ENCODE measurements at places on chromosomes 6 and 20.

- DNase-seq = no peak
Observed at GRCh38 chr20:47782920-47783552, 2.2 kb downstream of the SULF2 start.

DNA sequence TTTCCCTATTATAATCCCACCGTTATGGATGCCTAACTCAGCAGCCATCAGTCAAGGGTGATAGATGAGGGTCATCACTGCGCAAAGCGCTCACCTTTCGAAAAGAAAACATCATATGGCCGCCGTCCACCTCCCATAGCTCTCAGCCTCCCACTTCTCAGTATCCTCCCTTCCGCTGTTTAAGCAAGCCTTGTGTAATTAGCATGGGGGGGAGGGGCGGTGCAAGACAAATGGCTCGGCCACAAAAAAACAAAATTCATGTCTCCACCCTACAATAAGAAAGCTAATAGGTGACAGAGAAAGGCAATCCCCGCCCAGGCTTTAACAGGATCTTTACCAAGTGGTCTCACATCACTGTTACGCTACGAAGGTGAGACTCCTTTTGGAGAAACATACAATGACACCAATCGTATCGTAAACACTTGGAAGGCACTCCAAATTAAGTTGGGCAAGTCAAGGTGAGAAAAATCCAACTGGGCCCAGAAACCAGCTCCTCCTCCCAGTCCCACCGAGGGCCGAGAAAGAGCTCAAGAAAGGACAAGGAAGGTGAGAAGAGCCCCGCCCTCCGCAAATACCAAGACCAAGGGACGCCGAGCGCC lies 645 bp downstream of the DDX39B start:
- peak; percentile 60 for DNase-seq

- DNase-seq = no peak
Observed at GRCh38 chr20:60585651-60586050, 627.4 kb downstream of the CDH26 start.

DNA sequence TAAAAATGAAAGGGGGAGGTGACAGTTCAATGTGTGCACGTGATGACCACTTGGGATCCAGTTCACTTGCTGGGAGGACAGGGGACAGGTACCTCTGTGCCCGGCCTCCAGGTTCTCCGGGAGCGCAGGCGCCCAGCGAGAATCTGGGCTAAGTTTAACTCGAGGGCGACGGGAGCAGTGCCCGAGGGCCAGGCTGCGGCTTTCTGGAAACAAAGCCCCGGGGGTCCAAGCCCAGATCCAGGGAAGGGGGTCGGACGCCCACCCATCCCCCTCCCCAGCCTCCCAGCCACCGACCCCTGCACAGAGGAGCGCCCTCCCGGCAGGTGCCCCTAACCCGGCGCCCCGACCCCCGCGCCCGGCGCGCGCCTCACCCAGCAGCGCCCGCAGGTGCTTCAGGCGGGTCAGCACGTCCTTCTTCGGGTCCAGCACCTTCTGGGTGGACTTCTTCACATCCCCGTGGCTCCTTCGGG lies 405 bp downstream of the RALGAPA2 start:
- peak; percentile 4 for DNase-seq

GRCh38 chr6:12957321-12958051 lies 240.9 kb downstream of the PHACTR1 start:
- peak; percentile 6 for DNase-seq

GRCh38 chr6:8969747-8970146 lies 534.4 kb upstream of the SLC35B3 start:
- no peak for DNase-seq

- DNase-seq = no peak
Observed at GRCh38 chr6:85418059-85418458, 31.8 kb upstream of the NT5E start.

DNA sequence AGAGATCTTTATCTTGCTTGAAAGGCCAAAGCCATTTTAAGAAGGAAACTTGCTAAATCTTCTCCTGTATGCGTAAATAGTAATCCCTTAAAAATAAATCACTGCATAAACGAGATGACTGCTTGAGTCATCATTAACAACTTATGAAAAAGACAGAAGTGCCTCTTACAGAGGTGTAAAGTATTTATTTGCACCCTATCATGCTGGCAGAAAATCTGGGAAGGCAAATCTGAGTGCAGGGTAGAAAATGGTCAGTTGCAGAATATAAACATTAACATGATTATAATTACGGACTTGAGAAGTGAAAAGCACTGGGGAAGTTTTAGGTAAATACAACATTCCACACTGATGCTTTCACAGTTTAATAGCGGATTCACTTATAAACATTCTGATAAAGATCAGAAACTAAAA lies 67.5 kb upstream of the FBXO30 start:
- DNase-seq = no peak

GRCh38 chr6:141110481-141110880 lies 1022.2 kb upstream of the GJE1 start:
- DNase-seq = no peak

DNA sequence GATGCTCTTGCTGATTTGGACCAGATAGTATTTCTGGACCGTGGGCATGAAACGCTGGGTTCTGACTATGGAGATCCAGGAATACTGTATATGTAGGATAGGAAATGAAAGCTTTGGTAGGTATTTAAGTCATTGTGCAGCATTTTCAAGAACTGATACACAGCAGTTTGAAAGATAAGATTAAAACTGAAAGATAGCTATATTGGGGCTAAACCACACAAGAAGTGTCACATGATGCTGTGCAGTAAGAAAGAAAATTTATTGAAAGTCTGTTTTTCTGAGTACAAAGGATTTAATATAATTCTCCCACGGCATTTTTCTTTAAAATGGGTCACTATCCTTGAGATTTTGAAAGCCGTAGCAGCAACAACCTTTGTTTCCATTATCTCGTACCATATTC lies 305 bp downstream of the IL17A start:
- no peak for DNase-seq

GRCh38 chr6:36353411-36353915 lies 16.8 kb upstream of the BNIP5 start:
- no peak for DNase-seq

GRCh38 chr6:16238057-16238962 lies at the start of gene GMPR:
GMPR (plus strand) TSS chr6:16238587; CDS start chr6:16238694, 107 bp downstream.
- DNase-seq = peak; percentile 84

- DNase-seq = no peak
Observed at GRCh38 chr20:32681175-32682084, 7.7 kb upstream of the C20orf203 start.

DNA sequence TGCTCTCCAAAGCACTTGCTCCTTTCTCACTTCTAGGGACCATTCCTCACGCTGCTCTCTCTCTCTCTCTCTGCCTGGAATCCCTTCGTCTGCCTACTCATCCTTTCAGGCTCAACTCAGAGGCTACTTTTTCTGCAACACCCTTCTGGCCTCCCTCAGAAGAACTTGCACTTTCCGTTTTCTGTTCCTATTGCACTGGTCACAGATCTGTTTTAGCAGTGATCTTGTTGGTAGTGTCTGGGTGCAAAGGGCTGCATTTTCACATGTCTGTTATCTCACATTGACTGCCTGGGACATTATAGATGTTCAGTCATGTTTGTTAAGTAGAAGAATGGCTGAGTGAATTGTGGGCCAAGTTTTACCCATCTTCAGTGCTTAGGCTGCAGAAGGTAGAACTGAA lies 63.5 kb downstream of the RIN2 start:
- no peak for DNase-seq

- no peak for DNase-seq
Observed at GRCh38 chr6:130781557-130781956, 45.6 kb upstream of the SMLR1 start.

GRCh38 chr20:57310821-57311514 lies 18.6 kb upstream of the SPO11 start:
- DNase-seq = no peak

GRCh38 chr20:32753731-32754130 lies 8.5 kb upstream of the DNMT3B start:
- DNase-seq = no peak

GRCh38 chr6:89146718-89147700 lies 1.2 kb downstream of the PM20D2 start:
- peak; percentile 48 for DNase-seq

DNA sequence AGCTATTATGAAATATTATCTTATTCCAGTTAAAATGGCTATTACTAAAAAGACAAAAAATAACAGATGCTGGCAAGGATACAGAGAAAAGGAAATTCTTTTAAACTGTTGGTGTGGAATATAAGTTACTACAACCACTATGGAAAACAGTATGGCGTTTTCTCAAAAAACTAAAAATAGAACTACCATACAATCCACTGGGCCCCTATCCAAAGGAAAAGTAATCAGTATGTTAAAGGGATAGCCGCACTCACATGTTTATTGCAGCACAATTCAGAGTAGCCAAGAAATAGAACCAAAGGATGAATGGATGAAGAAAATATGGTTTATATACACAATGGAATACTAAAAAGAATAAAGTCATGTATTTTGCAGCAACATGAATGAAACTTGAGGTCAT lies 303.8 kb upstream of the ECI2 start:
- no peak for DNase-seq

- no peak for DNase-seq
Observed at GRCh38 chr6:139801571-139802321, 427.3 kb upstream of the CITED2 start.

DNA sequence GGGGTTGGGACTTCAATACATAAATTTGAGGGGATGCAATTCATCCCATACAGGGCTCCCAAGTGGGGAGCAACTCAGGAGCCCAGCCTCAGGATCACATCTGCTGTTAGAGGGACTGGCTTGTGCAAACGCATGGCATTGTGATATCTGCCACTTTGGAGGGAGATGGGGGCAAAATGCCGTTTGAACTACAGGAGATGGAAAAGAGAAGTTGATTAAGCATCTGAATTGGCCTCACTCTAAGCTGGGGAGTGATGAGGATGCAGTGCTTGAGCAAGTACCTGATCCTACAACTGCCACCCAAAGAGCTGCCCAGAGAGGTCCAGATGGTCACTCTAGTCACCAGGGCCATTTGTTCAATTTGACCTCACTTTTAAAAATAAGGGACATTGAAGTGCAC lies 2.0 kb downstream of the LY86 start:
- DNase-seq = no peak

- no peak for DNase-seq
Observed at GRCh38 chr6:23910420-23910819, 215.6 kb upstream of the NRSN1 start.

- no peak for DNase-seq
Observed at GRCh38 chr6:17790489-17790888, 83.8 kb upstream of the NUP153 start.

GRCh38 chr6:69280858-69281257 lies 516.0 kb downstream of the LMBRD1 start:
- no peak for DNase-seq

GRCh38 chr6:84687431-84687830 lies 77.0 kb downstream of the TBX18 start:
- no peak for DNase-seq

DNA sequence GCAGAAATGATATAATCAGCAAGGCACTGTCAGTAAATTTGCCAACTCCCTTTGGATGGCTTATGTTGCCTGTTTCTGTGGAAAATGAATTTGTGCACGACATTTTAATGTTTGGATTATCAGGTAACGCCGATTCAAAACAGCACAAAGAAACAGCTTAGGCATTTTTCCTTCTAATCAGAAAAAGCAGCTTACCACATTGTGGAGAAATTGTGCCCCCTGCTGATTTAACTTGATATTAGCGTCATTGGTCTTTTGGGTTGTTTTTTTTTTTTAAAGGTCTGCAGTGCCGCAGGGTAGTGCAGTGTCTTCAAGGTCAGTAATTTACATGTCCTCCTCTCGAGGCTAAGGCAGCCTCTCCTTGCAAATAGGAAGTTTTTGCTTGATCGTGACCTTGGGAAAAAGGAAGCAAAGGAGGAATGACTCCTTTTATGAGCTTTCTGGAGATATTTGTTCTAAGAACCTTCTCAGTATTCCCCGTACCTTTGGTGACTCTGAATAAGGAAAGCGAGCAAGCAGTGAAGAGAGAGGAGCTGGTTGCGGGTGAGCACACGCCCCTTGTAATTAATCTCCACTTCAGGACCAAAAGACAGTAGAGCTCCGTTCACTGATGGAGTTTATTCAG lies 79.1 kb downstream of the ELOVL4 start:
- DNase-seq = peak; percentile 47

GRCh38 chr20:4545526-4545925 lies 176.2 kb upstream of the PRND start:
- DNase-seq = no peak

DNA sequence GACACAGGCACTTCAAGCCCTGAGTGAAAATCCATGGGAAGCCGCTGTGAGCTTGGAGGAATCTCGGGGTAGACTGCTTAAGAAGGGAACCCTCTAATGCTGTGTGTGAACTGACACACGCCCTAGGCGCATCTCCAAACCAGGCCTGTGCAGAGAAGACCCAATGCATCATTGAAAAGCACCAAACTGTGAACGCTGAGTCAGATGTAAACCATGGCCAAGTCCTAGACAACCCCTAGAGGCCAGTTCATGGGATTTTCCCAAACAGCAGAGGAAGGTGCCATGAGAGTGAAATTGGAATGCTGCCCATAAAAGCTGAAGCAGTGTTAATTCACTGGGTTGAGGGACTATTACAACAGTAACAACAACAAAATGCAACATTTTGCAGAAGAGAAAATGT lies 296.5 kb downstream of the SMOC2 start:
- no peak for DNase-seq

- peak; percentile 62 for DNase-seq
Observed at GRCh38 chr6:31826793-31827285, 699 bp upstream of the HSPA1B start.

DNA sequence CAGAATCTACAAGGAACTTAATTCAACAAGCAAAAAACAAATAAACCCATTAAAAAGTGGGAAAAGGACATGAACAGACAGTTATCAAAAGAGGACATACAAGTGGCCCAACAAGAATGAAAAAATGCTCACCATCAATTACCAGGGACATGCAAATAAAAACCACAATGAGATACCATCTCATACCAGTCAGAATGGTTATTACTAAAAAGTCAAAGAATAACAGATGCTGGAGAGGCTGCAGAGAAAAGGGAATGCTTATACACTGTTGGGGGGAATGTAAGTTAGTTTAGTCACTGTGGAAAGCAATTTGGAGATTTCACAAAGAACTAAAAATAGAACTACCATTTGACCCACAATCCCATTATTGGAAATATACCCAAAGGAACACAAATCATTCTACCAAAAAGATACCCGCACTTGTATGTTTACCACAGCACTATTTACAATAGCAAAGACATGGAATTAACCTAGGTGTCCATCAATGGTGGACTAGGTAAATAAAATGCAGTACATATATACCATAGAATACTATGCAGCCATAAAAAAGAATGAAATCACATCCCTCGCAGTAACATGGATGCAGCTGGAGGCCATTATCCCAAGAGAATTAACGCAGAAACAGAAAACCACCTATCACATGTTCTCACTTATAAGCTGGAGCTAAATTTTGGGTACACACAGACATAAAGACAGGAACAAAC lies 48.4 kb downstream of the RNGTT start:
- no peak for DNase-seq

GRCh38 chr6:142845624-142846458 lies 99.1 kb downstream of the HIVEP2 start:
- peak; percentile 59 for DNase-seq

- no peak for DNase-seq
Observed at GRCh38 chr6:32170294-32170693, 5.6 kb downstream of the AGPAT1 start.
